Activated CD8-positive, alpha-beta memory T cell treated with anti-CD3 and anti-CD28 coated beads for 1 hour (primary cell): ENCODE measurements at places on chromosomes 2 and 18.

GRCh38 chr2:233120459-233120858, 60.3 kb downstream of the INPP5D start:
- DNase-seq, result no peak

GRCh38 chr2:241315879-241316631, at the start of gene SEPTIN2:
SEPTIN2 (plus strand) TSS chr2:241315925; CDS start chr2:241324233, 8,308 bp downstream.
- peak; percentile 66 for DNase-seq

DNA sequence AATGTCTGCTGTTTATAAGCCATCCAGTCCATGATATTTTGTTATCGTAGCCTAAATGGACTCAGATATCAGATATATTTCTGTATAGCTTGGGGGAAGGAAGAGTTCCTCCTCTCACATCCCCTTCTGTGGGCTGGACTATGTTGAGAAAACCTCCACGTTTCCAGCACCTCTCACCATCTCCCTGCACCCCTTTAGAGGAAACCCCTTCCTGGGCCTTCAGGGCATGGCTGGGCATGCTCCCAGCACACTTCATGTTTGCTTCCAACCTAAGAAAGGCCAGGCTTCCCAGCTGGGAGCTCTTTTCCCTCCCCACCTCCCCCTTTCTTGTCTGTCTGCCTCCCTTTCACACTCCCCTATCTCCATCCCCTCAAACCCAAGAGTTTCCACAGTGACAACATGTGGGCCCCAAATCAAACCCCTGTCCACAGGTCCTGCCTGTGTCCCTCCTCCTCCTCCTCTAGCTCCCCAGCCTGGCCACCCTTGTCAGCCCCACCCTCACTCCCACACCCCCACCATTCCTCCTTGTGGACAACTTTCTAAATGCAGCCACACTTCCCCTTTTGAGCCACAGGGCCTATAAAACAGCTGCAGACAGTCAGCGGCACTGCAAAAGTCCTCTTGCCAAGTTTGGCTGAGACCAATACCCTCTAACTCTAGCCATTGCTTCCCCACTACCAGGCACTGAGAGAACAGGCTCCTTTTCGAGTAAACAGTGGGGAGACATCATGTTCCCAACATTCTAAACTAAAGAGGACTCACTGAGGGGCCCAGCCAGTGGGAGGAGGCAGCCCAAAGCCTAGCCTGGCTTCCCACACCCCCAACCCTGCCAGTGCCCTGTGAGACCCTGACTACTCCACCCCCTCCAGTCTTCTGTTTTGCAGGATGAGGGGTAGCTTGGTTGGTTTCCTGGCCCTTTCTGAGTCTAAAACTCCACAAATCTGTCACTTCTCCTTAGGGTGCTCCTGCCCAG, 120.5 kb downstream of the ZFP36L2 start:
- DNase-seq, result no peak

DNA sequence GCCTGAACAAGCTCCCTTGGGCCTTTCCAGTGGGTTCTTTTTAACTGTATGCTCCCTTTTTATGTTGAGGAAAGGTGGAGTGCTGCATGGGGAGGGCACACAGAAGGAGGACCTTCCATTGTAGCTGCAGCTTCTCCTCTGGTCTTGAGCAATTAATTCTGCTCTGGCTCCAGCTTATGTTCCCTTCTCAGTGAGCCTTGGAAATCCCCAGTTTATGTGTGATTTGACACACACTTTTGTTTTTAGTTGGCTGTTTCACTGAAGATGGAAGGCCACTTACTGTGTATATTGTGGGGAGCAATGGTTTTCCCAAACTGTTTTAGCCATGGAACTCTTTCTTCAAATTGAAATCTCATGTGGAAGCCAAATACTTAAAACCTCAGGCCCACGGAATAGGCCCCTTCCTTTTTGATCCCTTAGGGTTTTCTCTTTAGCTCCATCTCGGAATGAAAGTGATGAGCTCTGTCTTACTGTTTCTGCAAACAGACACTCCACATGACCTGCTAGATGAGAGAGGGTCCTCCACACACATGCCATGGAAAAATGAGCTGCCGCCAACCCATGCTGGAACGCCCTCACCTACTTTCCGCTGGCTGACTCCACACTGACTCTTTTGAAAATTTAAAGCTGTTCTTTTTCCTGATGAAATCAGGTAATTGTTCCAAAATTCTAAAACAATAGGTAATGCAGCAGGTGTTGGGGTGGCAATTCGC, 280.9 kb upstream of the SIX2 start:
- no peak for DNase-seq
